GM23248 (cell line): ENCODE measurements at places on chromosomes 3 and 15.
A peak's percentile ranks its signal among the peaks of the same experiment; 100 is the strongest.

GRCh38 chr3:189806171-189806951 lies 175.2 kb downstream of the TP63 start:
- no peak for DNase-seq

- DNase-seq, result no peak
Observed at GRCh38 chr15:39453620-39454019, 127.3 kb upstream of the THBS1 start.

- peak; percentile 15 for DNase-seq
Observed at GRCh38 chr3:100503448-100503847, 11.0 kb downstream of the TMEM45A start.

GRCh38 chr3:128207951-128208350 lies 54.7 kb downstream of the EEFSEC start:
- no peak for DNase-seq

DNA sequence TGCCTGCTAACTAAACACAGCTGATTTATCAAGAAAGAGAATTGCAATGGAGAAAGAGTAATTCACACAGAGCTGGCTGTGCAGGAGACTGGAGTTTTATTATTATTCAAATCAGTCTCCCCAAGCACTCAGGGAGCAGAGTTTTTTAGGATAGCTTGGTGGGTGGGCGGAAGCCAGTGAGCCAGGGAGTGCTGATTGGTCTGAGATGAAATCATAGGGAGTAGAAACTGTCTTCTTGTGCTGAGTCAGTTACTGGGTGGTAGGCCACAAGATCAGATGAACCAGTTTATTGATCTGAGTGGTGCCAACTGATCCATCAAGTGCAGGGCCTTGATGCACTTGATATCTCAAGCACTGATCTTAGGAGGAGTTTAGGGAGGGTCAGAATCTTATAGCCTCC lies 891.9 kb upstream of the CADM2 start:
- DNase-seq, result no peak

DNA sequence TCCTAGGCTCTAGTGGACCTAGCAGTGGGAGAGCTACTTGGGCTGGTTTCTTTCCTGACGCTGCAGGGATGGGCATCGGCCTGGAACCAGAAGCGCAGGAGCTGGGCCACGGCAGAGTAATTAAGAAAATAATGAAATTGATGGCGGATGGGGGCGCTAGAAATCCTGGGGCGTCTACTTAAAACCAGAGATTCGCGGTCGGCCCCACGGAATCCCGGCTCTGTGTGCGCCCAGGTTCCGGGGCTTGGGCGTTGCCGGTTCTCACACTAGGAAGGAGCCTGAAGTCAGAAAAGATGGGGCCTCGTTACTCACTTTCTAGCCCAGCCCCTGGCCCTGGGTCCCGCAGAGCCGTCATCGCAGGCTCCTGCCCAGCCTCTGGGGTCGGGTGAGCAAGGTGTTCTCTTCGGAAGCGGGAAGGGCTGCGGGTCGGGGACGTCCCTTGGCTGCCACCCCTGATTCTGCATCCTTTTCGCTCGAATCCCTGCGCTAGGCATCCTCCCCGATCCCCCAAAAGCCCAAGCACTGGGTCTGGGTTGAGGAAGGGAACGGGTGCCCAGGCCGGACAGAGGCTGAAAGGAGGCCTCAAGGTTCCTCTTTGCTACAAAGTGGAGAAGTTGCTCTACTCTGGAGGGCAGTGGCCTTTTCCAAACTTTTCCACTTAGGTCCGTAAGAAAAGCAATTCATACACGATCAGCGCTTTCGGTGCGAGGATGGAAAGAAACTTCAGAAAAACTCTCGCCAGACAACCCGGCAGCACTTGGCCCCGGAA lies 6.1 kb downstream of the SOX14 start:
- no peak for DNase-seq

DNA sequence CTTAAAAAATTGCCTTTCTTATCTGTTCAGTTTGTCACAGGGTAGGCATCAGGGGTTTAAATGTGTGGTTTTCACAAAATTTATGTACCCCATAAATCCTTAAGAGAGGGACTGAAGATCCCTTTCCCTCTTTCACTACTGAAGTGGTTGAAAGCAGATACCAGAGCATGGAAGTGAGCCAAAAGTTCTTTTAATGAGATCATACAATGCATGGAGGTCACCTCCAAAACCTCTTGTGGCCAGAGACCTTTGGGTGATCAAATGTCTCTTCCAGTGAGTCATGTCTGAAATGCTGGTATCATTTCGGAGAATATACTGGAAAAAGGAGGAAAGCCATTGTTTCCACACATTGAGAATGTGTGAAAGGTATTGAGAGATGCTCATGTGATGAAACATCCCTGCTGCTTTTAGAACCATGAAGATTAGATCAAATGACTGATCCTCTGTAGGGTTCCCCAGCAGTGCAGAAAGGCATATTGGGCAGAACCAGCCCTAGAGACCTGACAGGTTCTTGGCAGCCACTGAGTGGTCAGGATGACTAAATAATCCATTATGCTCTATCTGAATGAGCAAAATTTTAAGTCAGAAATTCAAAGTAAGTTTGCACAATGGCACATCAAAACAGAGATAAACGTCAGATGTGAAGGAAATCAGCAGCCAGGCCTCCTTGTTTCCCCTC lies 165.8 kb upstream of the SLC2A2 start:
- peak; percentile 77 for DNase-seq

DNA sequence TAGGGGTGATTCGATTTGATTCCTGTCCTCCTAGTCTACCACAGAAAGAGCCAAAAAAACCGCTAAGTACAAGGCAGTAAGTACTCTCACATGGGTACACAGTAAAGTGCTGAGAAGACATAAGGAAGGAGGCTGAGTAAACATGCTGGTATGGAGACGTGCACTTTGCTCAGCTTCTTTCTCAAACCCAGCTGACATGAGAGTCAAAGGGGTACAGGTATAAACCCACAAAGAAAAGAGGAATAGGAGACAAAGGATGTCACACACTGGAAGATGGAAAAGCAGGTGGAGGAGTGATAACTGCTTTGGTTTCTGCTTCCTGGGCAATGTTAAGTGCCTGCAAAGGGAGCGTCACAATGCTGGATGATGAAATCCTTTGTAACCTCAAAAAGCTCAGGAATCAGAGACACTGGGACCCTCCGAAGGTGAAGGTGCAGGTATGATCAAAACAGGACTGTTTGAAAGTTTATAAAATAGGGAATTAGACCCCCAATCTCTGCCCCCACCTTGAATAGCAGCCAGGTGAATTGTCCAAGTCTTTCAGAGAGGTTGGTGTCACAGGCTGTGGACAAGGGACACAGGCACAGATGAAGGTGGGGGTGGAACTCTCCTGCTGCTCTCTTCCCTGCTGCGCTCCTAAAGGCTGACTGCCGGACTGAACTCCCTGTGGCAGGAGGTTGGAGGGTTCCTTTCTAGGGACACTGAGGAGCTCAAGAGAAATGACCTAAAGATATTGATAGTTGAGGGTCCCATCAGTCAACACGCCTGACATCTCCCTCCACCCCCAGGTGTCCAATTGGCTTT lies 101.8 kb downstream of the RAB11A start:
- no peak for DNase-seq

GRCh38 chr3:78751266-78751665 lies 1016.5 kb downstream of the ROBO1 start:
- DNase-seq, result no peak

DNA sequence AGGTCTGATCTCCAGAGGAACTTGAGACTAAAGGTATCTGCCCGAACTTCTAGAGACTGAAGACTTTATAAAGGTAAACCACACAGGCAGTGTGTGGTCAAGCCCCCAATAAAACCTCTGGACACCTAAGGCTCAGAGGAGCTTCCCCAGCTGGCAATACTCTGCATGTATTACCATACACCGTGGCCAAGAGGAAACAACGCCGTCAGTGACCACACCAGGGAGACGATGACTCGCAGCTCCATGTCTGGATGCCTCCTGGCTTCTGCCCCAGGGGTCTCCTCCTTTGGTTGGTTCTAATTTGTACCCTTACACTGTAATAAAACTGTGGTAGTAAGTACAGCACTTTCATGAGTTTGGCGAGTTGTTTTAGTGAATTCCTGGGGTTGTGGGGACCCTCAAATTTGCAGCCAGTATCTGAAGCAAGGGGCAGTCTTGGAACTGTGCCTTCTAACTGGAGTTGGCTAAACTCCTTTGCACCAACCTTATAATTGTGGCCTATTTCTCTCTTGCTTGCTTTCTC lies 32.1 kb upstream of the BCL2L10 start:
- peak; percentile 85 for DNase-seq

GRCh38 chr3:16374935-16375245 lies 109.9 kb downstream of the OXNAD1 start:
- no peak for DNase-seq

- DNase-seq, result peak; percentile 54
Observed at GRCh38 chr3:126481808-126482502, 6.3 kb upstream of the ZXDC start.

DNA sequence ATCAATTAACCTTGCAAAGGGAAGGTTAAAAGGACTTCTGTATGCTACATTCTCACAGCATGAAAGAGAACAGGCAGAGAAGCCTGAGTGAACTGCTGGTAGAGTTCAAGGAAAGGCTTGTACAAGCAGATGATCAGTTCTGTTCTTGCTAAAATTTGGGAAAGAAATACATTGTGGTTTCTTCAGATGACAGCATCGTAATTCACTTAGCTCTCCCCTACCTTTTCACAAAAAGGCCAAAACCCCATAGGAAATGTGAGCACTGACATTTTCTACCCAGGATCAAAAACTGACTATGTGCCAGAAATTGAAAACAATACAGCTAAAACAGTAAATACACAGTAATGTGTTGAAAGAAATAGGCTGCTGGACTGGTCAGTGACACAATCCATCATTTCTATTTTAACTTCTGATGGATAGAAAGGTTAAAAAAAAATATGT lies 216.4 kb downstream of the DPH6 start:
- no peak for DNase-seq

- peak; percentile 54 for DNase-seq
Observed at GRCh38 chr3:54188176-54188791, 65.9 kb downstream of the CACNA2D3 start.

DNA sequence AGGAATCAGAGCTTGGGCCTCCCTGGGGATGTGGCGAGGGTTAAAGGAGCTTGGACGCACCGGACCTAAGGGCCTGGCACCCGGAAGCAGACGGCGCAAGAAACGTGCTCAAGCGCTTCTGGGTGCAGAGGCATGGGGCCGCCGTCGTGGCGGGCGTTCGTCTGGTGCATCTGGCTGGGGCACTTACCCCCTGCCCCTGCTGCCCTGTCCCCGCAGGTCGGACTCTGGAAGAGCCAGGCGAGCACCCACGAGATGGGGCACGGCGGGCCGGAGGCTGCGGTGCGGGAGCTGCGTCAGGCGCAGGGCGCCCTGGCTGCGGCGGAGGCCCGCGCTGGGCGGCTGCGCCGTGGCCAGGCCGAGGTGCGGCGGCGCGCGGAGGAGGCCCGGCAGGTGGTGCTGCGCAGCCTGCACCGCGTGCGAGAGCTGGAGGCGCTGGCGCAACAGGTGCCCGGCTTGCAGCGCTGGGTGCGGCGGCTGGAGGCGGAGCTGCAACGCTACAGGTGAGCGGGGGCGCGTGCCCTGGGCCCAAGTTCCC lies 2.5 kb downstream of the EFCC1 start:
- no peak for DNase-seq

- DNase-seq, result peak; percentile 51
Observed at GRCh38 chr15:57118013-57118799, 199.8 kb downstream of the TCF12 start.

- no peak for DNase-seq
Observed at GRCh38 chr3:171890398-171890797, 47.2 kb downstream of the TMEM212 start.

- peak; percentile 12 for DNase-seq
Observed at GRCh38 chr3:111368056-111368455, 173.9 kb upstream of the CD96 start.

- no peak for DNase-seq
Observed at GRCh38 chr3:186520431-186520830, 23.7 kb downstream of the CRYGS start.

GRCh38 chr3:127652246-127652995 lies 20.3 kb upstream of the ABTB1 start:
- DNase-seq, result peak; percentile 75

DNA sequence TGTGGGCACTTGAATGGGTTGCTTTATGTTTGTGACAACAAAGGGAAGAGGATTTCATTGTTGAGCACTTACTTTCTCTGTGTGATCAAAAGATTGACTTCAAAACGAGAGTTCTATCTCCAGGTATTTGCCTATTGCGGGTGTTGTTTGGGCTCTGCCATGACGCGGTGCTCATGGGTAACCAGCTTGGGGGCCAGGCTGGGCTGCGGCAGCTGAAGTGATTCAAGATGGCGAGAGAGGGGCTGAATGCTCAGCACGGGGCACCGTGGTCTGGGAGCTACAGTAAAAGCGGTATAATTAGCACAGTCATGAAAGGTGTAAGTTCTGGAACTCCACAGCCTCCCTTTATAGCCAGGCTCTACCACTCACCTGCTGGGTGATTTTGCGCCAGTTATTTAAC lies 31.0 kb upstream of the ADCY5 start:
- DNase-seq, result no peak

GRCh38 chr15:48109212-48109611 lies 11.6 kb upstream of the SLC24A5 start:
- no peak for DNase-seq

DNA sequence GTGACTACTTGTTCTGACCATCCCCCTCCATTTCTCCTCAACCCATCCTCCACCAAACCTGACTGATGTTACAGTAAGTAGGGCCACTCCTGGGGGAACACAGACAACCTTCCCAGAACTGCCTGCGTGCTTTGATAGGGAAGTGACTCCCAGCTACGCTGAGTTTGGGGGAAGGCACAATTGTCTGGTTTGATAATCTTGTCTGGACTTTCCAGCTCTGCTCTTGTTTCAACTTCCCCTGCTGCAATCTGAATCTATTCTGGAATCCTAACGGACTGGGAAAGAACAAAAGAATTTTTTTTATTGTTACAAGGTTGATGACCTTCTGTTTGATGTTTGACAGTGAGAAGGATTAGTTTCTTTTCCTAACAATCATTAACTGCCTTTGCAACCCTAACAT lies 895.6 kb downstream of the ROBO1 start:
- DNase-seq, result no peak

- peak; percentile 80 for DNase-seq
Observed at GRCh38 chr3:14461748-14462324, 59.4 kb downstream of the SLC6A6 start.

GRCh38 chr3:13025090-13025489 lies 48.1 kb downstream of the IQSEC1 start:
- peak; percentile 94 for DNase-seq

DNA sequence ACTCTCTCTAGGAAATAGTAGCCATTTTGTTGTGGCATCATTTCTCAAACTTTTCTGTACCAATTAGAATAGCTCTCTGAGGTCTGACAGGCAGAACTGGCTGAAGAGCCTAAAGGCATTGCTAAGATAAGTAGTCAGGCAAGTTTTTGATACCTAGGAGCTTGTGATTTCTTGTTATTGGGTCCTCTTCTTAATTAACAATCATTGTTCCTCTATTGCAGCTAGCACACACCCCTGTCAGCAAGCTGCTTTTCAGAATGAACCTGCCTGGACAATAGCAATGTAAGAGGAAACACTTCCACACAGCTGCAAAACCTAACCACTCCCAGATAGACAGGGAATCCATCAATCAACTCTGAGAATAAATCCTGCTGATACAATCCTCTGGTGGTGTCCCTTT lies 403.9 kb upstream of the TBL1XR1 start:
- no peak for DNase-seq

- no peak for DNase-seq
Observed at GRCh38 chr3:46380471-46381221, 9.9 kb downstream of the CCR5 start.

GRCh38 chr15:64894395-64895056 lies 17.2 kb upstream of the ANKDD1A start:
- DNase-seq, result no peak
